ENCODE measurements at places on chromosomes 12 and 14.

GRCh38 chr12:51405801-51406207 lies 14.6 kb upstream of the GALNT6 start:
- DNase-seq, result no peak

GRCh38 chr14:55578511-55578910 lies 1.5 kb upstream of the KTN1 start:
- DNase-seq, result peak; percentile 39

DNA sequence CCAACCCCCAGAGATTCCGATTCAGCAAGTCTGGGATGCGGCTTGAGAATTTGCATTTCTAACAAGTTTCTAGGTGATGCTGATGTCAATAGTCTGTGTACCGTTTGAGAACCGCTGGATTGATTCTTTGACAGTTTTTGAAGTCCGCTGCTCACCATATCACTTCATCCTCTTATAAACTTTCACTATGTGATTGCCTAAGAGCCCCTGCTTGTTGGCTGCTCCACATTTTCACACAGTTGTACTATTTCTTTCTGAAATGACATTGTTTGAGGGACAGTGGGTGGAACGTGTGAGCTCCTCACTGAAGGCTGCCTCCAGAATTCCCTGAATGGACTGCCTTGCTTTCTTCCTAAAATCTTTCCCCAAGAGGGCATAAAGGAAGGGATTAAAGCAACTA lies 7.7 kb downstream of the C3AR1 start:
- DNase-seq, result no peak

GRCh38 chr14:81478446-81478845 lies 55.2 kb downstream of the SEL1L start:
- DNase-seq, result no peak

GRCh38 chr12:12185414-12185813 lies 81.4 kb downstream of the LRP6 start:
- DNase-seq, result no peak

- no peak for DNase-seq
Measured at GRCh38 chr12:91778938-91779400, 366.7 kb downstream of the BTG1 start.

DNA sequence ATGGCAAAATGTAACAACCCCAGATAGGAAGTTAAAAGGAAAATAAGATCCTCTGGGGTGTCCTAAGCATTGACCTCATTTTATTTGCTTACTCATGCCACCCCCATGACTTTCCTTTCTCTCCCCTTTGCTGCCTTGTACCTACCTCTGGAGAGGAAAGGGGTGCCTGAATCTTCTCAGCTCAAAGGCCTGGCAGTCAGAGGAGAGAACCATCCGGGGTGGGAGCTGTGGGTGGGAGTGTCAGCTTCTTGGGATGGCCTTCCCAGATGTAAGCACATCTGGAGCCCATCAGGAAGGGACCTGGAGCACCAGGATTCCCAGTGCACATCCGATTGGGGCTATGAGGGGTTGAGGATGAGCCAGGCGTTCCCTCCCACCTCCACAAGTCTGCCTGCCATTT lies 5.2 kb upstream of the ITGA5 start:
- DNase-seq, result no peak

GRCh38 chr14:68282479-68283377 lies 463.1 kb downstream of the RAD51B start:
- no peak for DNase-seq

DNA sequence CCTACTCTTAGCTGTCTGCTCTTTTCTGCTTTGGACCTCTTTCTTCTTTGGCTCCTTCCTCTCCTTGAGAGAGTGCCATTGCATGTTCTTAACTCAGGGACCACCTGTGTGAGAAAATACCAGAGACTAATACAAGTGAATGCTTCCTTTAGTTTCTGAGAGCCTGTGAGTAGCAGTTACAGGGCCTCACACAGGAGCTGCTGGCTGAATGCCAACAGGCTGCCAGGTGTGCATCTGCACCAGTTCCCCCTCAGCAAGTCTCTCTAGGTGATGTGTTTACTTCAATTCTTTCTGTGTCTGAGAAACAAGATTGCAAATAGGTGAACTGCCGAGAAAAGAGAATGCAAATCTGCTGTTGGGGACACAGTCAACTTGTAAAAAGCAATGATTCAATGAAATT lies 108.2 kb downstream of the STXBP6 start:
- no peak for DNase-seq

DNA sequence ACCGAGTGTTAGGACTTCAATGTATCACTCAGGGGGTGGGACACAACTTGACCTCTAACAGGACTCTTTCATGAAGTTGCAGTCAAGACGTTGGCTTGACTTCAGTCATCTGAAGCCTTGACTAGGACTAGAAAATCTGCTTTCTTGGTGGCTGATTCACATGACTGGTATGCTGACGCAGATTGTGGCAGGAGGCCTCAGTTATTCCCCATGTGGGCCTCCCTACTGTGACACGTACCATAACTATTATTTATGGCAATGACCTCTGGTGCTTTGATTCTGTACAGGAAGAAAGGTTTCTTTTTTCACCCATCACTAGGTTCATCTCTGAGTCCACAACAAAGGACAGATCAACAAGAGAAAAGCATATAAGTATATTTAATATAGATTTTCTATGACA lies 270.4 kb downstream of the NEDD1 start:
- no peak for DNase-seq
